ENCODE measurements at places on chromosomes 1 and 21.

- DNase-seq = no peak
Observed at GRCh38 chr21:46452710-46453109, 6.0 kb upstream of the DIP2A start.

- no peak for DNase-seq
Observed at GRCh38 chr1:89760496-89760895, 60.3 kb upstream of the LRRC8D start.

GRCh38 chr1:231827337-231828105, 200.9 kb downstream of the DISC1 start:
- DNase-seq = no peak

DNA sequence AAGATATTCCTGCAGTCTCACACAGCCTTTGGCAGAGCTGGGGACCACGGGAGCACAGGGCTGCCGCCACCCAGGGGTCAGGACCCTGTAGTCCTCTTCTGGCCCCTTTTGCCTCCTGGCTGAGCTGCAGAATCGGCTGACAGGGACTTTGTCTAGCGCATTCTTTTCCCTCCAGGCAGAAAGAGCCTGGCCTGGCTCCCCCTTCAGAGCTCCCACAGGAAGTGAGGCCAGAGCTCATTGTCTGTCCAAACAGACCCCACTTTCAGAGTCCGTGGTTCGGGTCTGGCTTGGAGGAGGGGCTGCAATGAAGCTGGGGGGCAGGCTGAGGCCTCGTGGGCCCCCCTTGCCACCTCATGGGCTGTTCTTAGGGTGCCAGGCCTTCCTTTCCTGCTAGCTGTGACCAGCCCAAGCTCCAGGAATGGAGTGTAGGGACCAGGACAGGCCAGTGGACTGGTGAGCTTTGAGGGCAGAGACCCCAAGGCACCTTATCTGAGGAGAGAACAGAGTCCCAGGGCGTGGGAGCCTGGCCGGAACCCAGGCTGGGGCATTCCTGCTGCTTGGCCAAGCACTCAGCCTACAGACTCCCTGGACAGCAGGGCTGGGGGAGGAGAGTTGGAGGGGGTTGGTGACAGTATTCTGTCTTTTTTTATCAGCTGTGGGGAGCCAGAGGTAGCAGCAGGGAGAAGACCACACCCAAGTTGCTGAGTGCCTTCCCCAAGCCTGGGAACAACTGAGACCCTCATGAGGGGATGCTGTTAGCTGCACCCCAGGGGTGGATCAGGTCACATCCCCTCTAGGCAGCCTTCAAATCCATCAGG, 4.7 kb downstream of the CELSR2 start:
- no peak for DNase-seq

GRCh38 chr1:30991862-30992606, 73.5 kb downstream of the PUM1 start:
- no peak for DNase-seq

GRCh38 chr21:44955798-44956175, 16.0 kb downstream of the SLX9 start:
- no peak for DNase-seq

GRCh38 chr1:26287033-26287711, 7.3 kb downstream of the SH3BGRL3 start:
- peak; percentile 83 for DNase-seq

DNA sequence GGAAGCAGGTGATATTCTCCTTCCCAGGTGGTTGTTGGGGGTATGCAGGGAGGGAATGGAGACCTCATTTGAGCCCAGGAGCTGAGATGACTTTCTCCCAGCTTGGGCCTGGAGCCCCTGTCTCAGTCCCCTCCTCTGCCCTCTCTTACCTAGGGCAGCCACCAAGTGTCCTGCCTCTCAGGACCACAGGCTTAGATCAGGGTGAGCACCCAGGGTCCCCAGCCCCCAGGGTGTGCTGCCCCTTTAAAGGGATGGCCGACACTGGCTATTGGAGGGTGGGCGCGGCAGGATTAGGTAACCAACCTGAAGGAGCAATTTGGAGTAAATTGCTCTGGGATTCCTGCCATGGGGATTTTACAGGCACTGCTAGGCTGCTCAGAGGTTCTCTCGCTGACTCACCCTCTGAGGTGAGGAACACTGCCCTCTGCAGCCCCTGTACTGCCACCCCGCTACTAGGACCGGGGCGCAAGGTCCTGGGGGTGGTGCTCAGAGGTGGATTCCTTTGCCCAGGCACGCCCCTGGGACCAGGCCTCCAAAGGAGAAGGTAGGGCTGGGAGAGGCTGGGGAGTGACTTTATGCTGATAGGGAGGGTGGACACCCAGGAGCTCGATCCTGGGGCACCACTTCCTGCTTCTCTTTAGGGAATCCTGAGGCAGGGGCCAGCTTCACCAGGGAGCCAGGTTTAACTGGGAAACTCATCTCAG, 1.5 kb downstream of the RPS6KA1 start:
- DNase-seq = no peak

DNA sequence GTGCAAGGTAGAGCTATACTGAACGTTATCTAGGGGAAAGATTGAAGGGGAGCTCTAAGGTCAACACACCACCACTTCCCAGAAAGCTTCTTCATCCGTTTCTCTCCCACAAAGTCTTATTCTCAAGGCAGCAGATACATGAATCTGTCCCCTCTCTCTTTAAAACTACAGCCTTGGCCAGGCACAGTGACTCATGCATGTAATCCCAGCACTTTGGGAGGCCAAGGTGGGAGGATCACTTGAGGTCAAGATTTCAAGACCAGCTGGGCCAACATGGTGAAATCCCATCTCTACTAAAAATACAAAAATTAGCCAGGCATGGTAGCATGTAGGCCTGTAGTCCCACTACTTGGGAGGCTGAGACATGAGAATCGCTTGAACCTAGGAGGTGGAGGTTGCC, 8.1 kb downstream of the CYP4X1 start:
- no peak for DNase-seq

DNA sequence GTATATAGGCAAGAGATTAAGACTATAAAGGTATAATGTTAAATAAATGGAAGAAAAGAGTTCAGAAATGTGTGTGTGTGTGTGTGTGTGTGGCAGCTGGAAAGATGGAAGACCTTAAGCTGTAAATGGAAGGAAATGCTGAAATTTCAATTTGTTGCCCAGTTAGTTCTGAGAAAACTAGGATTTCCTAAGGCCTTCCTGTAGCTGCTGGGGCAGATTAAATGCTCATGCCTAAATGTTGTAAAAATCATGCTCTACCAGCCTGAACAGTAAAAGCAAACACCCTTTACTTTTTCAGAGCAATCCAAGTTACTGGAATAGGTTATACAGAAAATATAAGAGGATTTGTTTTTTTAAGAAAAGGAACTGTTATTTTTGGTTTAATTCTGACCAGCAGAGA, 8.3 kb downstream of the ADCY10 start:
- DNase-seq = no peak

- no peak for DNase-seq
Observed at GRCh38 chr1:94542088-94542870, 720 bp upstream of the F3 start.

Data from CD4-positive, alpha-beta T cell treated with Interleukin-2 at 100 ng/mL for 4 hours (primary cell).